Activated T-cell treated with anti-CD3 and anti-CD28 coated beads, Interleukin-2, amount 50 U/mL, for 72 hours (primary cell): ENCODE measurements at places on chromosomes 4 and X. TPM values are rescaled to one million over a fixed set of nuclear protein-coding genes. Genes with fewer than 3 reads are reported as not detected.

DNA sequence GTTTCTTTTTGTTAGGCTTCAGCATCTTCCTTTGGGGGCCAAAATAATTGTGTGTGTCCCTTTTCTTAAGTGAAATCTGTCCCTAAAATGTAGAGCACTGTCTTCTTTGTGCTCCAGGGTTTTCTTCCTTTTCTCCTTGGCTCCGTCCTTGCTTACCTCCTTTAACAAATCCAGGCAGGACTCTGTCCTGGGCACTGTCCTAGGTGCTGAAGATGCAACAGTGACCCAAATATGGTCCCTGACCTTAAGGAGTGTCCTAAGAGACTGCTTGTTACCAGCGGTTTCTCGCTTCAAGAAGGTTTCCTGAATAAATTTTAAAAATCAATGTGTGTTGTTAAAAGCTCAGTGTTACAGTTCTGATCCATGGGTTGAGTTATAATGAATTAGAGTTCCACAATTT is 471.8 kb downstream of the KCNIP4 start:
- H3K27ac ChIP-seq, result no peak overlapping the region
- DNase-seq, result no peak
- no peak overlapping the region for H3K4me3 ChIP-seq
- H3K36me3 ChIP-seq, result no peaks in the 10 kb centered on the region

Gene MAGEA1
- not detected for total RNA-seq

- no peak overlapping the region for H3K4me3 ChIP-seq
- DNase-seq, result no peak
Observed at GRCh38 chr4:71456841-71457240, 118.0 kb downstream of the SLC4A4 start.

- H3K27ac ChIP-seq, result no peak overlapping the region
- DNase-seq, result no peak
- H3K4me3 ChIP-seq, result no peak overlapping the region
Observed at GRCh38 chrX:28520786-28521185, 66.5 kb upstream of the IL1RAPL1 start.

GRCh38 chrX:18887177-18887824 is 96.6 kb downstream of the PHKA2 start:
- peak overlapping the region; percentile 42 for H3K27ac ChIP-seq
- peaks cover 23% of the 10 kb centered on the region for H3K4me1 ChIP-seq
- H3K4me3 ChIP-seq, result peak overlapping the region; percentile 94
- no peaks in the 10 kb centered on the region for H3K36me3 ChIP-seq

GRCh38 chr4:85697854-85698253 is 222.9 kb downstream of the ARHGAP24 start:
- H3K27me3 ChIP-seq, result no peaks in the 10 kb centered on the region
- H3K4me3 ChIP-seq, result no peak overlapping the region
- no peak overlapping the region for H3K27ac ChIP-seq
- no peaks in the 10 kb centered on the region for H3K36me3 ChIP-seq

Gene NXF2
- total RNA-seq, result not detected

DNA sequence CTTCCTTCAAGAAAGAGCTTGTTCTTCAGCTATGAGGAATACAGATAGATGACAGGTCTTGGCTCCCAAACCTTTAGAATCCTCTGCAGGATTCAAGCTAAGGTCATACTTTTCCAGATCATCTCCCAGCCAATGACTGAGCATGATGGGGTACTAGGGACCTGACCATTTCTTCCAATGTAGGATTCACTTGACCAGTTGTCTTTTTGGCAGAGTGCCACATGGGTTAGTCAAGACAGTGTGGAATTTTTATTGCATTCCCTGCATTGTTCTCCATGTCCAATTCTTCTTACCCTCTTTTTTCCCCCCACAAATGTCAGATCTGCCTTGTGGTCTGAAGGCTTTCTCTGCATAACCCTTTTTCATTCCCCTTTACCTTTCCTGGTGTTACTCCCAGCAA is 99.5 kb downstream of the CCSER1 start:
- H3K27ac ChIP-seq, result no peak overlapping the region
- no peaks in the 10 kb centered on the region for H3K36me3 ChIP-seq
- H3K4me1 ChIP-seq, result no peaks in the 10 kb centered on the region
- H3K27me3 ChIP-seq, result no peaks in the 10 kb centered on the region
- no peak overlapping the region for H3K4me3 ChIP-seq
- DNase-seq, result no peak

- no peaks in the 10 kb centered on the region for H3K27me3 ChIP-seq
- H3K4me3 ChIP-seq, result no peak overlapping the region
- H3K27ac ChIP-seq, result no peak overlapping the region
- H3K36me3 ChIP-seq, result no peaks in the 10 kb centered on the region
- no peaks in the 10 kb centered on the region for H3K4me1 ChIP-seq
- no peak for DNase-seq
Observed at GRCh38 chr4:117135634-117136354, 50.4 kb upstream of the TRAM1L1 start.

Gene USP17L22
- total RNA-seq, result not detected

- no peak overlapping the region for H3K27ac ChIP-seq
- H3K27me3 ChIP-seq, result peaks cover 38% of the 10 kb centered on the region
- H3K36me3 ChIP-seq, result no peaks in the 10 kb centered on the region
Observed at GRCh38 chrX:104854790-104855340, 288.9 kb downstream of the IL1RAPL2 start.

Gene SPANXN3
- total RNA-seq, result not detected
